ENCODE measurements at places on chromosomes 5 and 9.

GRCh38 chr5:36478646-36479317 is 127.6 kb upstream of the SLC1A3 start:
- DNase-seq: no peak

DNA sequence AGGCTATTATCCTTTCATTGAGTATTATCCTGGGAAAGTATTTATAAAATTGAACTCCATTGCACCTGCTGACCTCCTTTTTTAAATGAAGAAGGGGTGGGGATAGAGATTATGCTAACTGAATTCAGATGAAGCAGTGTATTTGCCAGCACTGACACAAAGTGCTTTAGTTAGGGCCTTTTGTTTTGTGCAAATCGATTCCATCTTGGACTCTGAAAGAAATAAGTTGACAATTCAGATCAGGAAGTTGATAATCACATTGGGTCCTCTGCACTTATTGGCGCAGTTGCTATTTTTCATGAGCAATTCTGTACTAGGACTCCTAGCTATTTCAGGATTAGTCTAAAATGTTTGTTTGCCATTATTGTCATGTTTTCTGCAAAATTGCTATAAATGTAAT is 101.6 kb upstream of the FSD1L start:
- DNase-seq: no peak

DNA sequence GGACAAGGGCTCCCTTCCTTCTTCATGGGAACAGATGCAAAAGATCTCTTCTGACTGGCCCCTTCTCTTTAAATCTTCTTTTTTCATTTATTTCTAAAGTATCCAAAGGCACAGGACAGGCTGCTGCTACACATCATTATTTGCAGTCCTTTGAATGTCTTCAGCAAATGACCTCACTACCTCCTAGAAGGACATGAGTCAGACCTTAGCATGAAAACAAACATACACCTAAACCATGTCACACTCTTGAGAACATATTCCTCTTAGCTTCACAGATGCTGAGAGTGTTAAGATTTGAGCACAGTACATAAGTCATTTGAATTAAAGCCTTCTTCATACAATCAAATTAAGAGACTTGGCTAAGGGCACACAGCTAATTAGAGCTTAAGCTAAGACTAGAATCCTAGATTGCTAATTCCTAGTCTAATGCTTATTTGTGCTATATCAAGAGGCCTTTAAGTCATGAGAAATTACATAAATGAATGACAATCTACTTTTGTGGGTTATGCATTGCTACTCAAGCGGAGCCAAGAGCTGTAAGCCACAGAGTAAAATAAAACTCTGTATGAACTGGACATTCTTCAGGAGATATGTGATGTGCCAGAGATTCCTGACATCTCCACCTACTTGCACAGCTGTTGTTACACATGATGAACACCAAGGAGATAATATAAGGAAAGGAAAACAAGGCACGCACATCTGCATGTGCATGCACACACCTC is 109.1 kb upstream of the PTGER4 start:
- DNase-seq: no peak

GRCh38 chr9:8718121-8718725 is 918.6 kb upstream of the DMAC1 start:
- DNase-seq: no peak

GRCh38 chr5:88688156-88688983 is 194.6 kb downstream of the MEF2C start:
- DNase-seq: no peak

DNA sequence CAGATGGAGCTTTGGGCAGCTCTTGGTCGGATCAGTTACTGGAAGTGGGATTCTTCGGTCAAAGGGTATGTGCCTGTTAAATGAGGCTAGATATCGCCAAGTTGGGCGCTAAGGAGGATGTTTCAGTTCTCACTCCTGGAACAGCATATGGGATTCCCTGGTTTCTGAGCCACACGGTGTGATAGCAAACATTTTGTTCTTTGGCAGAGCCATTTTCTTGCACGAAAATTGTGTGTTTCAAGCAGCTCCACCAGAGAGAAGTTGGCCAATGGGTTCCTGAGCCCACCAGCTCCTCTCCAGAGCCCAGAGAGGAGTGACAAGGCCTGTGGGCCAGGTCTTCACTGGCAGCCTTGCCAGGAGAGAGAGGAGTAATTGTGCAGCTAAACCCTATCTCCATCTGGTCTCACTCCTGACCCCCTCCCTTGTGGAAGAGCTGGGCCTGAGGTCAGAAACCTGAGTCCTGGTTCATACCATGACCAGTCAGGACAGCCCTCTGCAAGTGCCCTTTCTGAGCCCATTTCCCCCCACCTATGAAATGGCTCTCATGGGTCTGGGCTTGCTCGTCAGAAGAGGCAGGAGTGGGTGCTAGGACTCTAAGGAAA is 10.7 kb upstream of the SLC6A7 start:
- no peak for DNase-seq

DNA sequence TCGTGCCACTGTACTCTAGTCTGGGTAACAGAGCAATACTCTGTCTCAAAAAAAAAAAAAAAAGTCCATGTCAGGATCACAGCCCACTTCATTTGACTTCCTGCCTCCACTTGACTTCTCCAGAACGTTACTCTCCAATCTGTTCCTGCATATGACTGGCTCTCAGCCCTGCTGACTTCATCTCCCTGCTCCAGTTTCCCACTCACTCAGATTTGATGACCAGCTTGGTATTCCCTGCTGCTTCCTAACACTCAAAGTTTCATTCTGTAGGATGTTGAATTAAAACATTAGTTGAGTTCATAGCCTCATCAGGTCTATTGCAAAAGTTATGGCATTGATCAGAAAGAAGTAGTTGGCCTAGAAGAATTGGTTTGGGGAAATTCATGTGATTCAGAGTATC is 52.3 kb downstream of the UGCG start:
- DNase-seq: no peak

GRCh38 chr9:32723789-32724325 is 59.5 kb upstream of the TMEM215 start:
- DNase-seq: no peak

- no peak for DNase-seq
Observed at GRCh38 chr5:138716456-138716924, 36.7 kb upstream of the CTNNA1 start.

DNA sequence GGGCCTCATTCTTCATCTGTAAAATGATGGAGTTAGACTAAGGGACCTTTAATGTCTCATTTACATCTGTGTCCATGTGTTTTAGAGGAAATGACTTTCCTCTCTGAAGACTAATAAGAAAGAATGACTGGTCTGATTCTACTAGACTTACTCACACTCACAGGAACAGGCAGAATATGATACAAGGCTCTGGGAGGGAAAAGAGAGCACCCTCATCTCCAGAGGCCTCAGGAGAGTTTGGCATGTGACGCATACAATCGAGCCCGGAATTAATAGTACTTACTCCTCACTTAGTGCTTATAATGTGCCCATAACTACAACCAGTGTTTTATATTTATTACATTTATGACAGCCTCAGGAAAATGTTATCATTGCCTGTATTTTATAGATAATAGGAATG is 608.7 kb downstream of the KCTD16 start:
- DNase-seq: no peak

- no peak for DNase-seq
Observed at GRCh38 chr5:179720222-179720621, 12.4 kb upstream of the MAML1 start.

GRCh38 chr9:130243015-130243881 is 22.3 kb upstream of the HMCN2 start:
- DNase-seq: peak; percentile 83

GRCh38 chr5:29995154-29995553 is 1198.3 kb upstream of the CDH6 start:
- DNase-seq: no peak

DNA sequence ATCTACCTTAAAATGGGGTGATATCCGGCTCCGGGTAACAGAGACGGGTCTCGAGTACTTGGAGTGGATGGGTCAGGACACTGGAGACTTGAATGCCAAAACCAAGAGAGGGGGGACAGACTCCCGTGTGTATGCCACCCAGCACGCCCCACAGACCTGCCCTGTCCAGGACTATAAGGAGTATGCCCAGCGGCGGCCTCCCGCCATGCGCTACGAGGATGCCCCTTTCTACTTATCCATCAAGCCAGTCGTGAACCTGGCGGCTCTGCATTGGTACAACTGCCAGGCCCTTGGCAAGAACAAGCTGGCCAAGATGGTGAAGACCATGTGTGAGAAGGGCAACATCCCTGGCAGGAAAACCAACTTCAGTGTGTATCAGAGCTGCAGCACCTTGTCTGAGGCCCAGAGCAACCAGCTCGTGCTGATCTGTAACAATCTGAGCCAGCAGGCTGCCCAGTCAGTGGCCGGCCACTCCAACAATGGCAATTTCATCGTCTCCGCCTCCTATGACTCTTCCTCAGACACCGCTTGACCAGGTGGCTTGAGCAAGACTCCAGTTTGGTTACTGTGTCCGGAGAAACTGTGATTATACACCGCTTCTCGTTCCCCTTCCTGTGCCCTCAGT is 99.4 kb downstream of the INIP start:
- DNase-seq: no peak

DNA sequence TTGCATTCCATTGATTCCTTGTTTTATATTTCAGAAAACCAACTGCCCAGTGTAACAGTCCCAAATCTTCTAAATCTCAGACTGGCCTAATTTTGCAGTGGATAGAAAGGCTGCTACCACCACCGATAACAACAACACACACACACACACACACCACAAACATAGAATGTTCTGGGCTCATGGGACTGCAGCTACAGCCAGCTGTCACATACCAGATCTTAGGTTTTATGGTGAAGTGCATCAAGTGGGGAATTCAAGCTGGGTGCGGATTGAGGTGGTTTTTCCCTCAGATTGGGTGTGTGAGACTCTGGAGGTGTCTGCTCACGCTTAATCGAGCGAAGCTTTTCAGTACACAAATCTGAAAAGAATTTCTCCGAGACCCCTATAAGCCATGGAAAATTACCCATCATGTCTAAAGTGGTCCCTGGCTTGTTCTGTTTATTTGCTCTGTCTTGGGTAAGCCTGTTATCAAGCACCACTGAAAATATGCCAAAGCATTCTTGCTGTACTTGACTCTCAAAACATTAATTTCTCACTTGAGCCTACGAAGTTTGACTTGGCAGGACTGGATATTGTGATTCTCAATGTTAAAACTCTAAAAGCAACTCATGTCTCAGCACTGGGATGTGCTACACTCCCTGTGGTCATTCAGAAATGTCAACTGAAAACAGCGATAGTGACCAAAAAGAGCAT is 71.1 kb downstream of the ALDH7A1 start:
- DNase-seq: no peak

- no peak for DNase-seq
Observed at GRCh38 chr5:15936505-15937245, 242.9 kb downstream of the MARCHF11 start.

DNA sequence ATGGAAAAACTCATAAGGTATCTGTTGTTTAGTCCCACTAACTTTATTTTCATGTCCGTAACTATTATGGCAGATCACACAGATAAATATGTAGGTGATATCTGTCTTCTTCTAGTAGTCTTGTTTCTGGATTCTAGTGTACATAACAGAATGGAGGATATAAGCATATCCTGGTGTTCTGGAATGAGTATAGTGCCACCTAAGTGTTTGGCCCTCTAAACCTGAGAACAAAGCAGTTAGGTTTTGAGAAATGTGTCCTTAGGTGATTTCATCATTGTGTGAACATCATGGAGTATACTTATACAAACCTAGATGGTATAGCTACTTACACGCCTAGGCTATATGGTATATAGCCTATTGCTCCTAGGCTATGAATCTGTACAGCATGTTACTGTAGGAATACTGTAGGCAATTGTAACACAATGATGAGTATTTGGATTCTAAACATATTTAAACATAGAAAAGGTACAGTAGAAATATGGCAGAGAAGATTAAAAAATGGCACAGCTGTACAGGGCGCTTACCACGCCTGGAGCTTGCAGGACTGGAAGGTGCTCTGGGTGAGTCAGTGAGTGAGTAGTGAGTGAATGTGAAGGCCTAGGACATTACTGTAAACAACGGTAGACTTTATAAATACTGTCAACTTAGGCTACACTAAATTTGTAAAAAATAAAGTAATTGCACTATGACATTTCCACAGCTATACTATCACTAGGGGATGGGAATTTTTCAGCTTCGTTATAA is 150.3 kb upstream of the SLC24A2 start:
- no peak for DNase-seq

- DNase-seq: no peak
Observed at GRCh38 chr5:59317774-59318205, 575.7 kb downstream of the PDE4D start.

- no peak for DNase-seq
Observed at GRCh38 chr9:107735821-107736220, 246.3 kb upstream of the KLF4 start.

- no peak for DNase-seq
Observed at GRCh38 chr5:140602147-140602546, 30.8 kb downstream of the CD14 start.

GRCh38 chr9:32928912-32929311 is 72.5 kb downstream of the APTX start:
- no peak for DNase-seq

- no peak for DNase-seq
Observed at GRCh38 chr5:174501461-174502069, 222.8 kb upstream of the MSX2 start.

- DNase-seq: no peak
Observed at GRCh38 chr5:73370640-73371583, 77.7 kb downstream of the FOXD1 start.

DNA sequence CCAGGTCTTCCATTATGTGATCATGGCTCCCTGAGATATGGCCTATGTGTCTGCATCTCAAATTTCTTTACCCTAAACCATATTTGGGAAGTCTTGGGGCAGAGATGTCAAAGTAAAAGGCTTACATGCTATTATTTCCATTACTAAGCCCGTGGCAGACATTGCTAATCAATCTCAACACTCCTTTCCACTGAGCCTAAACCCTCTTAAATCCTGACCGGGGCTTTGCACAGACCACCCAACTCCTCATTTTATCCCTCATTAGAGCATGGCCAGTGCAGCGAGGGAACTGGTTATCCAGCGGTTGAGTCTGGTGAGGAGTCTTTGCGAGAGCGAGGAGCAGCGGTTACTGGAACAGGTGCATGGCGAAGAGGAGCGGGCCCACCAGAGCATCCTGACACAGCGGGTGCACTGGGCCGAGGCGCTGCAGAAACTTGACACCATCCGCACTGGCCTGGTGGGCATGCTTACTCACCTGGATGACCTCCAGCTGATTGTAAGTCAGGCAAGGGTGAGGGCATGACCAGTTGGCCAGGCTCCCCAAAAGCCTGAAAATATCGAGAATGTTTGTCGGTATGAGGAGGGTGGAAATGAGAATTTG is 11.0 kb downstream of the BSPRY start:
- no peak for DNase-seq

- DNase-seq: no peak
Observed at GRCh38 chr5:158502686-158503085, 597.0 kb downstream of the EBF1 start.

DNA sequence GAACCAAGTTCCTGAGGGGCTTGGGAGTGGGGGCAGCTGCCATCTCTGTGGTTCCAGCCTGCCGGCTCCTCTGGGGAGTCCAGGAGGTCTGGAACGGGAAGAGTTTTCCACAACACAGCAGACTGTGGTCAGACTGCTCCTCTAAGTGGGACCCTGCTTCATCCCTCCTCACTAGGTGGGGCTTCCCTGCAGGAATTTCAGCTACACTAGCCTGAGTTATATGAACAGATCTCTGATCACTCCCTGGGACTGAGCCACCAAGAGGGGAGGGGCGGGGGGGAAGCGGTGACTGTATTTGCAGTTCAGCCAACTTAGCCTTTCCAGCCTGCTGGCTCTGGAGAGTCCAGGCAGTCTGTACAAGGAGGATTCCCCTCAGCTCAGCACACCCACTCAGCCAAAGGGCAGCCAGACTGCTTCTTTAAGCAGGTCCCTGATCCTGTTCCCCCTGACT is 19.4 kb downstream of the DTWD2 start:
- DNase-seq: no peak
